ENCODE measurements at places on chromosomes 3 and 15.

GRCh38 chr3:25964141-25964540, 174.3 kb downstream of the OXSM start:
- no peak for DNase-seq

- DNase-seq: no peak
Measured at GRCh38 chr15:40501487-40501886, 30.7 kb downstream of the CHST14 start.

DNA sequence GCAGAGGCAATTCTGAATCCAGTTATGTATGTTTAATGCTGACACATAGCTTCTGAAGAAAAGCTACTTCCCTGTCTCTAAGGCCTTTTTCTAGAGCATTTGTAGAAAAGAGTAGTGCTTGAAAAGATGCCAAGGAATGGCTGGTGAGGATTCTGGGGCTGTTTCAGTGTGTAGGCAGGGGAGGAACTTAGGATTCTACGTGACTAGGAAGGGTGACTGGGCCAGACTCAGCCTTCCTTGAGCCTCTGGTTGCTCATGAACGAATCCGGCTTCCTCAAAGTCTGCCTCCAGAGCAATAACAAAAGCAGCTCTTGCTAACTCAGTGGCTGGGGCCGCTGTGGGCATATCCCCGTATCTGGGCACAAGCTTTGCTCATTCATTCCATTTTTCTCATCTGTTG, 104.8 kb upstream of the WNT5A start:
- DNase-seq: no peak

DNA sequence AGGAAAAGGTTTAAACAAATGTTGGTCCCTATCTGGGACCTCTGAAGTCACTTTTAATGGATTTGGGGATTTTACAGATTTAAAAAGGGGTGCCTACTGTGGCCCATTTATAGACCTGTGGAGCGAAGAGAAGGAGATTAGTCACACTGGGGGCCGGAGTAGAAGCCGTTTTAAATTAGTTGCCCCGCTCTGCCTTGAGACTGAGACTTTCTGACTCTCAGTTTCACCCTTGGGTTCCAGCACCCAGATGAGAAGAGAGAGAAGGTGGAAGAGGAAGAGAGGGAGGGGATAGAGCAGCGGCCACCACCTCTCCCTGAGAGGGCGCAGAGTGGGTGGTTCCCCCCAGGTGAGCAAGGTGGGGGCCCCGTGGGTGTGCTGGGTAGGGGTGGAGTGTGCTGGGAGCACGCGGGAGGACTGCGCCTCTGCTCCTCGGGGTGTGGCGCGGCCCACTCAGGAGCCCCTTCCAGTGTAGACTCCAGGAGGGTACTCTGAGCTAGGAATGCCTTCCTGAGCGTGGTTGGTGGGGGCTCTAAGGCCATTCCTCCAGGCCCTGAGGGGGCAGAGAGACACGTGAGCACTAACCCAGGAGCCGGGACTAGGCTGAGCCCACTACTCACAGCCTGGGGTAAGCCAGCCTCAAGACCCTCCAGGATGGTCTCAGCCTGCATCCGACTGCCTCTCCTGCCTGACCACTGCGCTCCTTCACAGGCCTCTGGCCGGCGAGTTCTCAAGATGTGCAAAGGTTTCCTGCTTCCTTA, 32.6 kb upstream of the RAB6B start:
- no peak for DNase-seq

DNA sequence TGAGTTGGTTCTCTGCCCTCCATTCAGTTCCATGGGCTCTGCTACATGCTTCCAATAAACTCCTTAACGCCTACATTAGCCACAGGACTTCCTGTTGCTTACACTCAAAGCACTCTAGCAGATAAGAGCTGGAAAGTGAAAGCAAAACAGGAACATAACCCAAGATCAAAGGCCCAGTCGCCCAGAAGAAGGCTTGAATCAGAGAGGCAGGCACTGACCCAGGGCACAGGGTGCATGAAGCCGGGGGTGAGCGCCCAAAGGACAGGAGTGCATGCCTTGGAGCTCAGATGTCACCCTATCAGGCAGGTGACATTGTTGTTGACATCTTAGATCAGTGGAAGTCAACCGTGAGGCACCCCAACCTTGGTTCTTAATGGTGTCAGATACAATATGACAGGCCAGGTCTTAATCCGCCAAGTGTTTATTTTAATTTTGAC, 235.1 kb downstream of the UACA start:
- no peak for DNase-seq

GRCh38 chr3:57073628-57074027, 13.2 kb downstream of the SPATA12 start:
- DNase-seq: no peak

- DNase-seq: peak; percentile 81
Measured at GRCh38 chr15:74541494-74542165, 610 bp downstream of the ARID3B start.

DNA sequence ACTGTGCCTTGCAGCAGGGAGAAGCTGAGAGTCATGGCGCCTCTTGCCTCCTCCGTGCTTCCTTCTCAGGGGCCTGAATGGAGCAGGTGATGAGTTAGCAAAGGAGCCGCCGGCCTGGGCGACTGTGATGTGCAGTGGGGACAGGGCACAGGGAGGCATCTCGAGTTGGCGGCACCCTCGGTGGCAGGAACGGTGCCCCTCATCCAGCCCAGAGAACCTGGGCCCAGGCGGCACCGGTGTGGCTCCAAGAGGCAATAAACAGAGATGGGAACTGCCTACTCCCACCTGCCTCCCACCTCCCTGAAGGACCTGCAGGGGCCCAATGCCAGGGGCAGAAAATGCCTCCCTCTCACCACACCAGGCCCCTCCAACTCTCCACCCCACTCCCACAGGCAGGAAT, 6.2 kb downstream of the SLC41A3 start:
- DNase-seq: no peak

DNA sequence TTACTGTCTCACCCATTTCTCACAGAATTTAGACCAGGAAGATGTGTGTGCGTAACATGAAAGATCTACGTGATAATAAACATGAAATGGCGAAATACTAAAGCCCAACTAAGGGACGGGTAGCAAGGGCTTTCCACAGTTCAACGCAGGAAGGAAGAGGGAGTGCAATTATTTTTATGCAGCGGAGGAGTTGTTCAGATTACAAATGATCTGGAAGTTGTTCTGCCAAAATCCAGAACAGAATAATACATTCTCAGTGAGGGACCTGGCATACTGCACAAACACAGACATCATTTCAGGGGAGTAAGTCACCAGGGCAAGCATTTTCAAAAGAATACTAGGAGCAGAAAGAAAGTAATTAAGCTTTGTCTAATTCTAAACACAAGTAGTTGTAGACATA, 133.6 kb upstream of the RAP2B start:
- no peak for DNase-seq

- no peak for DNase-seq
Measured at GRCh38 chr3:17259685-17260084, 374.9 kb downstream of the PLCL2 start.

DNA sequence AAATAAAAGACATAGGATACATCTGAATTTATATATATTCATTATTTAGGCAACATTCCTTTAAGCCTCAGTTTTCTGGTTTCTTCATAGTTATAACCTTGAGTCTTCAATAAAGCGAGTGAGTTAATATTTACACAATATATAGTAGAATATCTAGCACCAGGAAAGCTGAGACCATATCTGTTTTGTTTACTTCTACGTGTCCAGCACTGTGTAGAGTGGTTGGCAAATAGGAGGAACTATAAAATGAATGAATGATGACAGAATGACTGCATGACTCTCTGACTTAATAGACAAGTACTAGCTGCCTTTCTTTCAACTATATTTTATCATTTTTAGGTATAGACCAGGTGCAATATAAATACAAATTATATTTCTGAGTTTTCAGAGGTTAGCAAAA, 197.8 kb upstream of the RBMS3 start:
- no peak for DNase-seq

- no peak for DNase-seq
Measured at GRCh38 chr15:67105065-67105951, 39.9 kb downstream of the SMAD3 start.

- no peak for DNase-seq
Measured at GRCh38 chr3:114370537-114371174, 76.8 kb downstream of the TIGIT start.

DNA sequence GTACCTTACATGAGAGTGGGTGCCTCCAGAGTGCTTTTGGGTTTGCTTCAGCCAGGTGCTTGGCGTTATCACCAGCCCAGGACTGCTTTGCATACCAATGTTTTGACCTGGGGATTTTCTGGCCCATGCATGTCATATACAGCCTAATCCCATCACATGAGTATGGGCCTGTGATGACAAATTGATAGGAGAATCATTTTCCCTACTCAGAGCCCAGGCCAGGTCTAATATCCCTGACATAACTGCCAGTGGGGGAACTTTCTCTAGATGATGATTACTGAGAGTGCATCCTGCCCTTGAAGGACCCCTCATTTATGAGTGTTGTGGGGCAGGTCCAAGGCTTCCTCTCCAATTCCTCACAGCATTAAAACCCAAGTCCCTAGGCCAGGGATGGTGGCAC, 197.5 kb upstream of the LYSMD4 start:
- no peak for DNase-seq

DNA sequence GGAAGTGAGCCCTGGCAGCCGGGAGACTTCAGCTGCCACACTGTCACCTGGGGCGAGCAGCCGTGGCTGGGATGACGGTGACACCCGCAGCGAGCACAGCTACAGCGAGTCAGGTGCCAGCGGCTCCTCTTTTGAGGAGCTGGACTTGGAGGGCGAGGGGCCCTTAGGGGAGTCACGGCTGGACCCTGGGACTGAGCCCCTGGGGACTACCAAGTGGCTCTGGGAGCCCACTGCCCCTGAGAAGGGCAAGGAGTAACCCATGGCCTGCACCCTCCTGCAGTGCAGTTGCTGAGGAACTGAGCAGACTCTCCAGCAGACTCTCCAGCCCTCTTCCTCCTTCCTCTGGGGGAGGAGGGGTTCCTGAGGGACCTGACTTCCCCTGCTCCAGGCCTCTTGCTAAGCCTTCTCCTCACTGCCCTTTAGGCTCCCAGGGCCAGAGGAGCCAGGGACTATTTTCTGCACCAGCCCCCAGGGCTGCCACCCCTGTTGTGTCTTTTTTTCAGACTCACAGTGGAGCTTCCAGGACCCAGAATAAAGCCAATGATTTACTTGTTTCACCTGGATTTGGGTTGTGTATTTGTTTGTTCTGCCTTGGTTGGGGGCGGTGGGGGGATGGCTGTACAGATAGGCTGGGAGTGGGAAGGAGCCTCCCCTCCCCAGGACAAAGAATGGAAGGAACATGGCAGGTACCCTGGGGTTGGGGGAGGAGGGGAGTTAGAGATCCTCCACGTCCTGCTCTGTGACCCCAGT, 2.9 kb upstream of the GRM2 start:
- no peak for DNase-seq

- no peak for DNase-seq
Measured at GRCh38 chr3:171566803-171567422, 106.7 kb upstream of the TNIK start.

DNA sequence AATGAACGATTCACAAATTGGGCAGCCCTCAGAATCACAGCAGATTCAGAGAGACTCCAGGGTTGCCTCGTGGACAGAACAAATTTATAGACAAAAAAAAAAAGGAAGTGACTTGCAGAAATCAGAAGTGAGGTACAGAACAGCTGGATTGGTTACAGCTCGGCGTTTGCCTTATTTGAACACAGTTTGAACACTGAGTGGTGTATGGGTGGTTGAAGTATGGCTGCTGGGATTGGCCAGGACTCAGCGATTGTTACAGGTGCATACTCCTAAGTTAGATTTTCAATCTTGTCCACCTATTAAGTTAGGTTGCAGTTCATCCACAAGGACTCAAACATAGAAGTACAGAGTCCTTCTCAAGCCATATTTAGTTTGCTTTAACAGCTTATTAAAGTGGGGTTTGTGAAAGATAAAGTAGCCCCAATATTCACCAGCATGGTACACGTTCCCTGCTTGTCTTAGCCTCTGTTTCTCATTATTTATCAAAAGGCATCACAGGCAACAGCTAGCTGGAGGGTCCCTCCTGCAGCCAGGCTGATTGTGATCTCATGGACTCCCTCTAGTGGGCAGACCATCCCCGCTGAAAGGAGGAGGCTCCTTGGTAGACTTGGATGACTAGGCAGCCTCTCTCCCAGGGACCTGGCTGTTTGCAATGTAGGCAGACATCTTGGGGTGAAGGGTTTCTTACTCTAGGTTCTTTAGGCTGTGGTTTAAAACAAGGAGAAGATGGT, 17.6 kb upstream of the ALDH1L1 start:
- DNase-seq: peak; percentile 15

DNA sequence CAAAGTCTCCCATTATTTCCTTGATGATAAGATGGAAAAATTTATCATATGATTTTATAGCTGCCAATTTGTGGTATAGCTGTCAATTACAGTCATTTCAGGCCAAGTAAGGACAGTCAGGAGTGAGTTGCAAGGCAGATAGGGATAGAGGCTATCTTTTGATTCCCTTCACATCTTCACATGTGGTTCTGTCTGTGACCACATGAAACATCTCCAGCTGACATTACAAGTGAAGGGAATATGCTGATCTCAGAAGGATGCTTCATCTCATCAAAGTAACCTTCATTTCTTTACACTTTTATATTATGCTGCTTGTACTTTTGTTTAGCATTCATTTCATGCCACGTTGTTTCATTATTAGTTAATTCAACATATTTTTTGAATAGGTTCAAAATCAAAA, 136.9 kb upstream of the CFAP20DC start:
- no peak for DNase-seq

DNA sequence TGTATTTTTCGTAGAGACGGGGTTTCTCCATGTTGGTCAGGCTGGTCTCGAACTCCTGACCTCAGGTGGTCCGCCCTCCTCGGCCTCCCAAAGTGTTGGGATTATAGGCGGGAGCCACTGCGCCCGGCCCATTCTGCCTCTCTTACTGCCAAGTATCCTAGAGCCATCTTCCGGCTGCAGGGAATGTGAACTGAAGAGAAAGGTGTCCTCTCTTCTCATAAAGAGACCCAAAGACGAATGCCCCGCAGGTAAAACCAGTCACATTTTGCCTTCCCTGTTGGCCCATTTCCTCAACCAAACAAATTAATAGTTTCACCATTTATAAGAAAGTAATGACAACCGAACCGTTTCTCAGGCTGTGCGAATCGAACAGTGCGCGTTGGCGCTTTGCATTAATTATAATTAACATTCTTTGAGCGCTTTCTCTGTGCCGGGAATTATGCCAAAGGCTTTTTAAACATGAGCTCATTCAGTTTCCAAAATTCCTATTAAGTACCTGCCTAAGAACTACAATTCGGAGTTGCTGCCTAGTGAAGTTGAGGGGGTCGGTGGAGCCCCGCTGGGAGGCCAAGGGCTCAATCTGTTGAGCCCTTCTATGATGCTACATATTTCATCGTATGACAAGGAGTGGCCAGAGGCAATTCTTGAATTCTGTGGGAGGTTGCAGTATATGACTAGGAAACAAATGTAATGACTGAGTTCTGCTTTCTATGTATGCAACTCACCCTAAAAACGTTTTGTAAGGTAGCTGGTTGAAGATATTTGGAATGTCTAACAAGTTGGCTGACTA, 819 bp upstream of the RPL24 start:
- no peak for DNase-seq

DNA sequence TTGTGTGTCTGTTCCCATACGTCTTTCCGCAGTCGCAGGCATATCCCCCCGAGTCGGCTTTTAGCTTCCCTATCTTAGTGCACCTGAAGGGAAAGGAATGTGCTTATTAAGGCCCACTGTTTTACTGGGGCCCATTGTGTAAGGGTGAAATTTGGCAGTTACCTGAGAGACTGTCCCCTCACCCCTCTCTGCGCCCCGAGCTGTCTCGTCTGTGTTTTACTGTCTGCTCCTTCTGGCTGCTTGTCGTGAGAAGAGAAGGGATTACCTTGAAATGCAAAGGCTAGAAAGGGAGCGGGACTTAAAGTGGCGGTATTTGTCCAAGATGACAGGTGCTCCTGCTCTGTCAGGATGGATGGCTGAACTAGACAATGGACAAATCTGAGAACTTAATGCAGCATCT, 233.0 kb upstream of the POU1F1 start:
- no peak for DNase-seq

Measured in stimulated activated CD8-positive, alpha-beta memory T cell treated with anti-CD3 and anti-CD28 coated beads, Interleukin-7, amount 100 ng/mL, for 48 hours (primary cell).